Stimulated activated CD8-positive, alpha-beta memory T cell treated with anti-CD3 and anti-CD28 coated beads, Interleukin-4, amount 100 ng/mL, for 4 hours (primary cell): ENCODE measurements at places on chromosomes 6 and 20.

DNA sequence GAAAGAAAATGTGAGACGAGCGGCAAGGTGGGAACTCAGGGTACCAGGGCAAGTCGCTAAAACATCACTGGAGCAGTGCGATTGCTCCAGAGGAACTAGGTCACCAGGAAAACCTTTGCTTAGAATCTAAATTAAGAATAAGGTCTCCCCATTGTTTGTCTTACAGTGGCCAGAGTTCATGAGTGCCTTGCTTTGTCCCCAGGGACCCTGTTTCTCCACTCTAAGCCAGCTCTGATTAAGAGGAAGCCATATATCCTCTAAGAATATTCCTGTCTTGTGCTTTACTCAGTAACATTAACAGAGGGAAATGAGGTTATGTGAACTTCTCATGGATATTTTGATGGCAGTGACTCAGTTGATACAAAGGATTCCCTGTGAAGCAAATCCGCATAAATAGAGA lies 305.8 kb downstream of the CD83 start:
- DNase-seq, result no peak

- DNase-seq, result no peak
Measured at GRCh38 chr20:1844325-1845162, 50.7 kb upstream of the SIRPA start.

GRCh38 chr6:97114645-97115044 lies 168.4 kb downstream of the MMS22L start:
- no peak for DNase-seq

- no peak for DNase-seq
Measured at GRCh38 chr20:8815208-8815607, 253.7 kb upstream of the PLCB4 start.
